Stimulated activated CD4-positive, alpha-beta T cell treated with anti-CD3 and anti-CD28 coated beads, Interleukin-1b, Interleukin-23, amount 100 ng/mL, for 1 hour (primary cell): ENCODE measurements at places on chromosomes 1 and 21.

- no peak for DNase-seq
Observed at GRCh38 chr1:34858901-34859445, 576 bp downstream of the SMIM12 start.

GRCh38 chr1:202168861-202169260 is 8.5 kb upstream of the PTPN7 start:
- no peak for DNase-seq

DNA sequence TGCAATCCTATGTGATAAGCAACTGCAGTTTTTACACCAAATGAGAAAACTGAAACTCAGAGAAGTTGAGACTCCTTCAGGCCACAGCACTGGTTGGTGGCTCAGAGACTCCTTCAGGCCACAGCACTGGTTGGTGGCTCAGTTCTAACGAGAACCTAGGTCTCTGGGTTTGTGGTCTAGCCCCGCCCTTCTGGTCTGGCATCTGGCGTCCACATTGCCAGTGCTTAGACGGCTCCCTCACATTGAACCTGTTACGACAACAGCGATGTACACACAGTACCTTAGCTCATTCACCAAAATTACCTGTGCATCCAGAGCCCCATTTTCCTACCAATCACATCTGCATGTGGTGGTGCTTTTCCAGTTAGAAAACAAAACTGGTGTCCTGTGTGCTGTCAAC is 66.1 kb downstream of the NID1 start:
- no peak for DNase-seq

DNA sequence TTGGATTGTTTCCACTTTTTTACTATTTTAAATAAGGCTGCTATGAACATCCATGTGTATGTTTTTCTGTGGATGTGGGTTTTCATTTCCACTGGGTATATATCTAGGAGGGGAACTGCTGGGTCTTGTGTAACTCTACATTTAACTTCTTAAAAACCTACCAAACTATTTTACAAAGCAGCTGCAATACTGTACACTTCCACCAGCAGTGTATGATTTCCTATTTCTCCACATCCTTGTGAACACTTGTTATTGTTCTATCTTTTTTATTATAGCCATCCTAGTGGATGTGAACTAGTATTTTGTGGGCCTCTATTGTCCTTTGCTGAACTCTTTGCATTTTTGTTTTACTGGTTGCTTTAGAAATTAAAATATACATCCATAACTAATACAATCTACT is 33.4 kb downstream of the DIPK1A start:
- DNase-seq = no peak

GRCh38 chr1:218424502-218424901 is 79.4 kb downstream of the TGFB2 start:
- DNase-seq = no peak

DNA sequence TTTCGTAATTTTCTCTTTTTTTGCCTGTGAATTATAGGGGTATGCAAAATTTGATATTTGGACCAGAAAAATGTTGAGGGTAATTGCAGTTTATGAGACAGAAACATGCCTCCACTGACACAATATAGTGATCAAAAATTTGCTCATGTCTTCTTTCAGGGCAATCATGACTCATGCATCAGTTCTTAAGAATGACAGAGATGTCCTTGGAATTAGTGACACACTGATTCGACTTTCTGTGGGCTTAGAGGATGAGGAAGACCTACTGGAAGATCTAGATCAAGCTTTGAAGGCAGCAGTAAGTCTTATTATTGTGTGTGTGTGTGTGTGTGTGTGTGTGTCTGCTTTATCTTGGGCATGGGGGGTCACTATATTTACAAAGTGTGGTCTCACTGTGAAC is 27.5 kb downstream of the CTH start:
- DNase-seq = no peak

DNA sequence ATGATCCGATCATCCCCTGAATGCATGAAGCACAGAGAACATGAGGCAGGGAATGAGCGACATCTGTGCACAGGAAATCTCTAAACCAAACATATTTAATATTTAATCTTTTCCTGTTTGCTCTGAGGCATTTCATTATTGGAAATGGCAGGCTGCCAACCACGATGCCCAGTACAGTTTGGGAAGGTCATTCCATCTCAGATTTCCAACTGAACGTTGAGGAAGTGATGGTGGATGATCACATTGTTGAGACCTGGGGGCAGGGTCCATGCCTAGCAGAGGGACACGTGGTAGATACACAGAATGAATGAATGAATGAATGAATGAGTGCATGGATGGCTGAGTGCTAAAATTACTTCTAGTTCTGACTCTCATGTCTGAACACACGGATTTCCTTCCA is 15.9 kb upstream of the FASLG start:
- no peak for DNase-seq

DNA sequence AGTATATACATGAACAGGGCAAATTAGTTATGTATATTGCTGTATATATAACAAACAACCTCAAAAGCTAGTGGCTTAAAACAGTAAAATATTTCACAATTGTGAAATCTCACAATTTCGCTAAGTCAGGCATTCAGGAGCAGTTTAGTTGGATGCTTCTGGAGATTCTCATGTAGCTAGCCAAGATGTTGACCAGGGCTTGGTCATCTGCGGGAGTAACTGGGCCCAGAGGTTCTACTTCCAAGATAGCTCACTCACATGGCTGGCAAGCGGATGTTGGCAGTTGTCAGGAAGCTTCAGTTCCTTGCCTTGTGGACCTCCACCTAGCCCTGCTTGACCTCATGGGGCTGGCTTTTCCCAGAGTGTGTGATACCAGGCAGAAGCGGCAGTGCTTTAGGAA is 95.6 kb downstream of the TTC3 start:
- DNase-seq = no peak

- DNase-seq = no peak
Observed at GRCh38 chr1:29113413-29114117, 10.1 kb downstream of the TMEM200B start.

DNA sequence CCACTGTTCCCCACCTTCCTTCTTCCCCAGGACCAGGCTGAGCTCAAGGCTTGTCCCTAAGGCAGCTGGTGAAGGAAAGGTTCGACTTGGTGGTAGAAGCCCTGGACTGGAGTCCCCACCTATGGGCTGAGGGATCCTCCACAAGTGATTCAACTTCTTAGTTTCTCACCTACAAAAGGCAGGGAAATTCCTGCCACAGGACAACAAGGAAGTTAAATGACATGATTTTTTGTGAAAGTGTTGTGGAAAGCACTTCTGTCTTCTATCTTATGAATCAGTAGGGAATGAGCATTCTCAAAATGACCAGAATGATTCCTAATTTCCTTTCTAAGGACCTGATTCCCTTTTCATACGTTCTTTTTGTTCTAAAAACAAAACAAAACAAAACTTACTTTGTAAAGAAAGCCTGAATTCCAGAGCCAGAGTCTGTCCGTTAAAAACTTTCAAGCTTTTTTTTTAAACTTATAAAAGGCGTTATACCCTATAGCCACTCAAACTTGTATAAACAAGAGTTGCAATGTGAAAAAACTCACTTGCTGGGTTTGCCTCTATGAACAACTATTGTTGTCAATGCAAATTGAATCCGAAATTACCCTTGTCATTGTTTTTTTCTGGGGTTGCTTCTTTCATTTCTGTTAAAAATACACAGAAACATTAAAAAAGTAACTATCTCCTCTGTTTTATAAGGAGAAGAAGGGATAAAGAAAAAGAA is 12.2 kb downstream of the KCNJ15 start:
- DNase-seq = no peak

- DNase-seq = no peak
Observed at GRCh38 chr1:66275083-66275482, 258.9 kb upstream of the SGIP1 start.

GRCh38 chr1:43315481-43315880 is 14.7 kb downstream of the TIE1 start:
- DNase-seq = no peak

- no peak for DNase-seq
Observed at GRCh38 chr1:158011714-158012113, 18.3 kb downstream of the KIRREL1 start.

DNA sequence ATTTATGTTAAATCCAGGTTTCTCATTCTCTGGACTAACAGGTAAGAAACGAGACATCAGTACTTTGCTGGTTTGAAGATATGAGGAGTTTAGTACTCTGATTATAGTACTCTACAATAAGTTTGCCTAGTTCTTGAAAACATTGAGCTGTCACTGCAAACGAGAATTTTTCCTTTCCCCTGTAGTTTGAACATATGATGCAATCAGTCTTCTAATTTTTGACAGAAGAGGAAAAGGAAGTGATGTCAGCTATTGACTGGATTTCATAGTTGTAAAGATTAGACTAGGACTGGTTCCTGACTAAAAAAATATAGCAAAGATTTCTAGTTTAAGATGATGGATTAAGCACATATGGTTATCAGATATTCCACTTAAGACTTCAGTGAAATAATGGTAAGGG is 461.9 kb downstream of the LRRIQ3 start:
- DNase-seq = no peak

DNA sequence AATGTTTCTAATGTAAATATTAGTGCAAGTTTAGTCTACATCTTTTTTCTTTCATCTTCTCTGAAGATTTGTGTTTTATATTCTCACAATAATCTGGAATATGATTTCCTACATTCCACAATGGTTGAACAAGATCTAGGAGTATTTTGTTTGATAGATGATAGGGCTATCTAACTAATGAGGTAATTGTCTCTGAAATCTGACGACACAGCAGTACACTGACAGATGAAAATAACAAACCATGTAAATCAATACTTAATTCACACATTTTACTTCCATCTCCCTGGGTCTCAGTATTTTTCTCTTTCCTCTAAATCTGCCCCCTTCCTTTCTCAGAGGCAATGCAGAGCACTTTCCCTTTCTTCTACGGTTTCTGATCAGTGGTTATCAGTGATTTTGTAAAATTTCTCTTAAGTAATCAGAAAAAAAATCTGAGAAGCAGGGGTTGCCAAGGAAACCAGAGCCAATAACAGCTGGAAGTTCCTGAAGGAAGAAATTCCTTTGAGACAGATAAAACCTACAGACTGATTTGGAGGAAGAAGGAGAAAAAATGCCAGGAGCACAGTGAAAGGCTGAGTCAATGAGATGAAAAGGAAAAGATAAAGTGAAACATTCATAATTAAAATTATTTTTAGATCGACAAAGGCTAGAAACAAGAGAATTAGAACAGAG is 7.3 kb upstream of the ANKRD13C start:
- DNase-seq = no peak

- DNase-seq = no peak
Observed at GRCh38 chr1:3024588-3024987, 3.3 kb downstream of the ACTRT2 start.

GRCh38 chr1:186849271-186849671 is 20.5 kb downstream of the PLA2G4A start:
- no peak for DNase-seq

- DNase-seq = no peak
Observed at GRCh38 chr1:203703586-203703985, 61.4 kb upstream of the LAX1 start.

- no peak for DNase-seq
Observed at GRCh38 chr1:233904633-233905415, at the start of gene SLC35F3. Gene SLC35F3 (plus strand): TSS chr1:233904676.

GRCh38 chr1:117077267-117077666 is 17.1 kb downstream of the TTF2 start:
- no peak for DNase-seq

DNA sequence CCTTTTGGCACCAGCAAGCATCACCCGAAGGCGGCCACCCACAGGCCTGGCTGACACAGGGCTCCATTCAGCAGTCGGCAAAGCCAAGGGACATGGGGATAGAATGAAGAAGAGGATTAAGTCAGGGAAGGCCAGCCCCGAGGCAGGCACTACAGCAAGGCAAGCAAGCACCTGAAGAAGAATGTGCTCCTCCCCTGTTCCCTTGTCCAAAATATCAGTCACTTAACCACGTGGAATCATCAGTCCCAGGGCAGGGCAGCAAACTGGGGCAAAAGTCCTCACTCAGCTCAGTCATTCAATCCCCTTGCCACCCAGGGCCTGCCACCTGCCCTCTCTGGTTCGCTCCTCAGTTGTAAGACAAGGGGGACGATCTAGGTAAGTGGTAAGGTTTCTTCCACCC is 9.3 kb downstream of the KANK4 start:
- DNase-seq = no peak

DNA sequence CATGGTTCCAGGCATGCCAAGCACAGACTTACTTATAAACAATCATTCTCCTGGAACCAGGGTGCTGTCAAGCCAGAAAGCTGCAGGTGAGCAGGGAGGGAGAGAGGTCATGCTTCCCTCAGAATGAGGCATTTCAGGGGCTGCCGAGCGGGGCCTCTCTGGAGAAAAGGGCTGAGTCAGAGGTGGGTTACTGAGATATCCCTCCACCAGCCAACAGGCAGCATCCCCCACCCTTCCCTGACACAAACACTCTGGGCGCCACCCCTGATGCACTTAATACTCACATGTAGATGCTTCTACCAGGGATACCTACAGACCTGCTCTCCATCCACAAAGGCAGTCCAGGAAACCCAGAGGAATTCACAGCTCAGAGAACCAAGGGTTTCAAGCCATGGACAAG is 13.1 kb downstream of the STK40 start:
- no peak for DNase-seq

DNA sequence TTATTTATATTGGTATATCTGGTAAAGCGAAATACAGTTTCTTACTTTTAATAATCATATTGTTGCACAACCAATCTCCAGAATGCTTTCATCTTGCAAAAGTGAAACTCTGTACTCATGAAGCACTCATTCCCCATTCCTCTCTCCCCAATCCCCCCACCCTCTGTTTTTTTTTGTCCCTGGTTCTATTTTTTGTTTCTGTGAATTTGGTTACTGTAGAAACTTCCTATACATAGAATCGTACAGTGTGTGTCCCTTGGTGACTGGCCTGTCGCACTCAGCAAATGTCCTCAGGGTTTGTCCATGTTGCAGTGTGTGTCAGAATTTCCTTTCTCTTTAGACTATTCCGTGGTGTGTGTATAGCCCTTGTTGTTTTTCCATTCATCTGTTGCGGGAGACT is 7.9 kb upstream of the NLRP3 start:
- DNase-seq = no peak

DNA sequence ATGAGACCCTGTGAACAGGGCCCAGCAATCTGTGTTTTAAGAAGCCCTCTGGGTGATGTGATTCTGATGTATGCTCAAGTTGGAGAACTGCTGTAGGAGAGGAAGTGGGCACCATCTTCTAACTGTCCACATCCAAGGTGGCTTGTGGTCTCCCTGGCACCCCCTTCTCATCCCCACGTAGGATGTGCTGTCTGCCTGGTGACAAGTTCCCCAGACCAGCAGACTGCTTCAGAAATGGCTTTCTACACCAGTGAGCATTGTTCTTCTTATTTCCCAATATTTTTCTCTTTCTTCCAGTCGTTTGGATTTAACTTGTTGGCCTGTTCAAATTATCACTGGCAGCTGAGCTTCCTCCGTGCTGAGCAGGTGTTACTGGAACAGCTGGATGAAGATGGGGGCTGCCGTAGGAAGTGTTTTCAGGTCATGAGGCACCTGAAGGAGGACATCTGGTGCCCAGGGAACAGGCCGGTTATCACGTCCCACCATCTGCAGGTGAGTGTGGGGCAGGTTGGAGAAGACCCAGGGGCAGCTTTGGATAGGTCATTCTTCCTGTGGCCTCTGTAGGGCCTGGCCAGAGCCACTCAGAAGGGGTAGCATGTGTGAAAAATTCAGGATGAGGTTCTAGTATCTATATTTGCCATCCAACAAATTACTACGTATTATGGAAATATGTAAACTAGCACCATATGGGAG is 16.8 kb downstream of the MAB21L3 start:
- DNase-seq = no peak

GRCh38 chr1:213727853-213728592 is 259.8 kb upstream of the PROX1 start:
- no peak for DNase-seq

- DNase-seq = no peak
Observed at GRCh38 chr1:75632350-75632949, 21.5 kb upstream of the SLC44A5 start.

- no peak for DNase-seq
Observed at GRCh38 chr1:167913895-167914496, at the start of gene ADCY10. Gene ADCY10 (minus strand): TSS chr1:167914134. CDS start chr1:167905140, 8,994 bp downstream.
